ENCODE measurements at places on chromosomes 11 and 22. TPM values are rescaled to one million over a fixed set of nuclear protein-coding genes. Genes with fewer than 3 reads are reported as not detected.

Gene CARD18
- total RNA-seq: not detected

Gene MYEOV
- not detected for total RNA-seq

Gene CRYBA4
- not detected for total RNA-seq

Gene TLCD5
- total RNA-seq: 9.0 TPM

Gene LARGE1
- 23.6 TPM for total RNA-seq

Gene HEPACAM
- 0.04 TPM for total RNA-seq

Gene ETS1
- 21.8 TPM for total RNA-seq

Gene RPS6KA4
- 31.3 TPM for total RNA-seq

Gene OR2AT4
- not detected for total RNA-seq

Gene P2RY6
- total RNA-seq: 2.9 TPM

Gene TTC38
- 85.8 TPM for total RNA-seq

Gene MOGAT2
- 3.2 TPM for total RNA-seq

Gene ANO5
- total RNA-seq: 7.3 TPM

Gene TRIM34
- 10.5 TPM for total RNA-seq

Gene CCDC81
- 0.33 TPM for total RNA-seq

DNA sequence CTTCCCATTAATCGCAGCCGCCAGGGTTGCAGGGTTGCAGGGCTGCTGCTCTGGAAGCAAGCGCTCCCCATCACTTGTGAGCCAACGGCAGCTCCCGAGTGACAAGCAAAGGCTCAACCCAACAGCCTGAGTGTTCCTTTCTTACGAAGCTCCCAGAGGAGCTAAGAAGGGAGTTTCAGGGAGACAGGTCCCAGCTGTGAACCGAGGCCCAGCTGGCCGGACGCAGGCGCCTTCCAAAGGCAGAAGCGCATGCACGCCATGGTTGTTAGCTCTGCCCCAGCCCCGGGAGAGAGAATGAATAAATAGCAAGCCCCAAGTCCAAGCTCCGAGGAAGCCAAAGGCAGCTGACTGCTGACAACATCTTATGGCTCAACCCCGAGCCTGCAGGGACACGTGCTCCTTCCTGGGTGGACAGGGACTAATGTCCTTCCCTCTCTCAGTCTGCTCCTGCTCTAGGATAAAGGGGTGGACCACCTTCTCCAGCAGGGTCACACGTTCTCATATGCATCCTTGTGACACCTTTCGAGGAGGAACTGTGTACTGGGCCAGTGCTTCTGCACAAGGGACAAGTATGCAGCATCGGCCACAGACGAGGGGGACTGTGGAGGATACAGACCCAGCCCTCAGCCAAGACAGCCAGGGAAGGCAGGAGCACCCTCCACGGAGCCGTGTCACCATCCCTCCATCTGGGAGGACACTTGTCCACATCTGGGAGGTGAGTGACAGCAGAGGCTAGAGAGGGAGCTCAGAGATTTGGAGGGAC, 29.9 kb downstream of the SHANK2 start:
- H3K27ac ChIP-seq: no peak overlapping the region
- DNase-seq: no peak
- no peaks in the 10 kb centered on the region for H3K4me1 ChIP-seq
- no peaks in the 10 kb centered on the region for H3K27me3 ChIP-seq

GRCh38 chr22:40094485-40094884, 83.2 kb upstream of the TNRC6B start:
- no peak for DNase-seq
- no peak overlapping the region for H3K4me3 ChIP-seq
- no peaks in the 10 kb centered on the region for H3K36me3 ChIP-seq
- H3K27me3 ChIP-seq: no peaks in the 10 kb centered on the region

- no peak overlapping the region for H3K4me3 ChIP-seq
- H3K36me3 ChIP-seq: no peaks in the 10 kb centered on the region
- peak overlapping the region; percentile 91 for H3K27ac ChIP-seq
- H3K4me1 ChIP-seq: peaks cover 34% of the 10 kb centered on the region
Measured at GRCh38 chr22:44738347-44738715, 14.0 kb upstream of the ARHGAP8 start.

DNA sequence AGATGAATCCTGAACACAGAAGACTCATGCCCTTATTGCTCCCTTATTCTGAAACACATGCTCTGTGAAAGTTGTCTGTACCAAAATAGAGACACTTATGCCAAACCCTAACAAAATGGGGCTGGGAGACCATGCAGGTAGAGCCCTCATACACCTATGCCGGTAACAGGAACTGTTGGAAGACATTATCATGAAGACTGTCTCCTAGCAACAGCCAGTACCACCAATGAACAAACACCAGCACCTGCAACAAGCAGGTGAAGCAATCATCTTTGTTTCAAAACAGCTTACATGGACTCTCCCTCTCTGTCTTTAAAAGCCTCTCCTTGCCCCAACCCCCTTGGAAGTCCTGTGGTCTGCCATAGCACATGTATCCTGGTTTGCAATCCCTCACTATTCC, 17.2 kb downstream of the SLC5A4 start:
- no peak for DNase-seq
- no peaks in the 10 kb centered on the region for H3K27me3 ChIP-seq
- H3K36me3 ChIP-seq: no peaks in the 10 kb centered on the region
- no peak overlapping the region for H3K4me3 ChIP-seq
- H3K4me1 ChIP-seq: peaks cover 3% of the 10 kb centered on the region

- no peak for DNase-seq
- H3K27me3 ChIP-seq: peaks cover 8% of the 10 kb centered on the region
- H3K4me3 ChIP-seq: no peak overlapping the region
- H3K36me3 ChIP-seq: no peaks in the 10 kb centered on the region
- H3K4me1 ChIP-seq: no peaks in the 10 kb centered on the region
- H3K27ac ChIP-seq: no peak overlapping the region
Measured at GRCh38 chr11:45927332-45927683, 4.9 kb downstream of the LARGE2 start.

DNA sequence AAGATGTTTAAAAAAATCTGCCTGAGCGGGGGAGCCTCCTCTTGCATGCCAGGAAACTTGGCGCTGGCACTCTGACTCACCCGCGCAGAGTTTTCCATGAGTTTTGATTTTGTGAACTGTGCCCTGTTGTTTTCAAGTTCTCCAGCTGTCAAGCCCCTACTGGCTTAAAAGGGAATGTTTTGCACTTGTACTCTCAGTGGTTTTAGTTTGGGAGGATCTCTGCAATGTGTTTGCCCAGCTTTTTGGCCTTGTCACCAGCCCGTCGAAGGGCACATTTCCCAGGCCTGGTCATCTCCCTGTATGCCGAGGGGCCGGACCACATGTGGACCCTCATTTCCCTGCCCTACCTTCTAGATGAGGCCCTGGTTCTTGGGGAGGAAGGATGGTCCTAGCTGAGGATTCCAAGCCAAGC, 12.2 kb downstream of the MRGPRF start:
- H3K36me3 ChIP-seq: no peaks in the 10 kb centered on the region
- H3K4me3 ChIP-seq: no peak overlapping the region
- H3K27ac ChIP-seq: peak overlapping the region; percentile 73
- H3K27me3 ChIP-seq: no peaks in the 10 kb centered on the region
- no peaks in the 10 kb centered on the region for H3K4me1 ChIP-seq
- peak; percentile 68 for DNase-seq

DNA sequence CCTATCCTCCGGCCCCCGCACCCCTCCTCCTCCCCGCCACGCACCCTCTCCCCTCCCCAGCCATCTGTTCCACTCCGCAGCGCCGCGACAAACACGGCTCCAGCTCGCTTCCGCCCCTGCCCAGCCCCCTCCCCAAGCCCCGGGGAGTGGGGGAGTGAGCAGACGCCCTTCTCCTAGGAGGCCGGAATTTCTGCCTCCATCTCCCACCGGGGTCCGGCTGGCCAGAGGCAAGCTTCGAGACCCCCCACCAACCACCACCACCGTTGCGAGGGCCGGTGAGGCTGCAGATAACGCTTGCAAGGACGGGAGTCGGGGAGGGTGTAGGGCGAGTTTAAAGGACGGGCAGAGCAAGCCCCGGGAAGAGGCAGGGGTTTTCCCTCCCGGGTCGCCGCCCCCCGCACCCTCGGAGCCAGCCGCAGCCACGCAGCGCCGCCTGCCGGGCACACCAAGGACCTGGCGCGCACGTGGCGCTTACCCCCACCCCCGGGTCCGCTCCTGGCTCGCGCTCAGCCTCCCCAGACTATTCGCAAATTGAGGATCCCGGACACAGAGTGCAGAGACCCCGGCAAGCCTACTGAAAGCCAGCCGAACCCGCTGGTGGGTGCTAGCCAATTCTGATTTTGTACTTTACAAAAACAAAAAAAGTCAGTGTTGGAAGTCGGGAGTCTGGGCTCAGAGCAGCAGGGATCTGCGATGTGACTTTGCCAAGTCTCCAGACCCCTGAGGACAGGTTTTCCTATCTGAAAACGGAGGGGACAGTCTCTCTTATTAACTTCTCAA, 22.6 kb downstream of the RTN4RL2 start:
- peak; percentile 81 for DNase-seq
- H3K4me3 ChIP-seq: peak overlapping the region; percentile 52
- H3K36me3 ChIP-seq: no peaks in the 10 kb centered on the region
- peaks cover 10% of the 10 kb centered on the region for H3K4me1 ChIP-seq

GRCh38 chr11:44267750-44268613, 42.0 kb downstream of the ALX4 start:
- no peak for DNase-seq
- H3K36me3 ChIP-seq: no peaks in the 10 kb centered on the region
- no peaks in the 10 kb centered on the region for H3K27me3 ChIP-seq
- H3K4me1 ChIP-seq: no peaks in the 10 kb centered on the region

DNA sequence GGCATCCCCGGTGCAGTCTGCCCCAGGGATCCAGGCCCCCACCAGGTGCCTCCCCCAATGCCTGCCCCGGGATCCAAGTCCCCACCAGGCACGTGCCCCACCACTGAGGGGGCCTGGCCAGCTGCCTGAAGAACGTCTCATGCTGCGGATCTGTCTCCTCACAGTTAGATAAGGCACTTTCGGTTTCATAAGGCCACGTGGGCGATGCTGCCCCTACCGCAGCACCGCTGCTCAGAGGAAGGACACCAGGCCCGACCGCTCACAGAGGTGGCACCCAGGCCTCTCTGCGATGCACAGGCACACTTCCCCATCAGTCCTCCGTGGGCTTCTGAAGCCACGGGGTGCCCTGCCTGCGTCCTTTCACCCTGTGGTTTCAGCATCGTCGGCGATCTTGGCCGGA, 68.1 kb upstream of the BID start:
- H3K36me3 ChIP-seq: no peaks in the 10 kb centered on the region
- no peaks in the 10 kb centered on the region for H3K27me3 ChIP-seq
- no peak overlapping the region for H3K27ac ChIP-seq
- no peak overlapping the region for H3K4me3 ChIP-seq
- DNase-seq: no peak
- H3K4me1 ChIP-seq: no peaks in the 10 kb centered on the region

DNA sequence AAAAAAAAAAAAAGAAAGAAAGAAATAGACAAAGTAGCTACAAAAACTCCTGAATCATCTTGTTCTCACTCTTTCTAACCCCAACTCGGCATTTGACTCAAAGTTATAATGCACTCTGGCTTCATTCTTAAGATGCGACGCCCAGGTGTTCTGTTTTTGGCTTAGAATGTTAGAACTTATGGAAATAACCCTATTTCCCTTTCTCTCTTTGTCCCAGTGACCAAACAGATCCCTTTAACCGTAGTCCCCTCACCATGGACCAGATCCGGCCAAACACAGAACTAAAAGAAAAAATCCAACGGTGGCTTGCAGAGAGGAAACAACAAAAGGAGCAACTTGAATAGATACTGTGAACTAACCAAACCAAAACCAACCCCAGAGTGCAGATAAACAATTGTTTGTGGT, 5.3 kb upstream of the ATP5MG start:
- no peaks in the 10 kb centered on the region for H3K4me1 ChIP-seq
- DNase-seq: no peak
- H3K4me3 ChIP-seq: no peak overlapping the region
- no peaks in the 10 kb centered on the region for H3K36me3 ChIP-seq

- peaks cover 6% of the 10 kb centered on the region for H3K4me1 ChIP-seq
- no peaks in the 10 kb centered on the region for H3K36me3 ChIP-seq
- H3K27me3 ChIP-seq: no peaks in the 10 kb centered on the region
Measured at GRCh38 chr11:13205486-13205885, 72.1 kb upstream of the BMAL1 start.

DNA sequence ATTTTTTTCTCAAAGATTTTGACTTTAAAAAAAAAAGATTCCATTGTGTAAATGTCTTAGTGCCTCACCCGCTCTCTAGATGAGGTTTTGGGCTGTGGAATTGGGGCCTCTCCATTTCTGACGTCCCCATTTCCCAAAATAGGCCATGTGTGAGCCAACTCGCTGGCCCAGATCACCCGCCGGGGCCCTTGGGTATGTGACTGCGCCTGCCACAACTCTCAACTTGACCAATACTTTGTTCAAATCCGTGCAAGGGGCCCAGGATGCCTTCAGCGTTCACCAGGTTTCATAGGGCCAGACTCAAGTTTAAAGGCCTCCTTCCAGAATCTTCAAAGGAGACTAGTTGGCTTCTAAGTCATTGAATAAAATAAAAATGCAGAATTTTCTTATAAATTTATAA, 96.0 kb downstream of the DHCR7 start:
- no peak for DNase-seq
- H3K4me1 ChIP-seq: no peaks in the 10 kb centered on the region
- H3K36me3 ChIP-seq: no peaks in the 10 kb centered on the region

DNA sequence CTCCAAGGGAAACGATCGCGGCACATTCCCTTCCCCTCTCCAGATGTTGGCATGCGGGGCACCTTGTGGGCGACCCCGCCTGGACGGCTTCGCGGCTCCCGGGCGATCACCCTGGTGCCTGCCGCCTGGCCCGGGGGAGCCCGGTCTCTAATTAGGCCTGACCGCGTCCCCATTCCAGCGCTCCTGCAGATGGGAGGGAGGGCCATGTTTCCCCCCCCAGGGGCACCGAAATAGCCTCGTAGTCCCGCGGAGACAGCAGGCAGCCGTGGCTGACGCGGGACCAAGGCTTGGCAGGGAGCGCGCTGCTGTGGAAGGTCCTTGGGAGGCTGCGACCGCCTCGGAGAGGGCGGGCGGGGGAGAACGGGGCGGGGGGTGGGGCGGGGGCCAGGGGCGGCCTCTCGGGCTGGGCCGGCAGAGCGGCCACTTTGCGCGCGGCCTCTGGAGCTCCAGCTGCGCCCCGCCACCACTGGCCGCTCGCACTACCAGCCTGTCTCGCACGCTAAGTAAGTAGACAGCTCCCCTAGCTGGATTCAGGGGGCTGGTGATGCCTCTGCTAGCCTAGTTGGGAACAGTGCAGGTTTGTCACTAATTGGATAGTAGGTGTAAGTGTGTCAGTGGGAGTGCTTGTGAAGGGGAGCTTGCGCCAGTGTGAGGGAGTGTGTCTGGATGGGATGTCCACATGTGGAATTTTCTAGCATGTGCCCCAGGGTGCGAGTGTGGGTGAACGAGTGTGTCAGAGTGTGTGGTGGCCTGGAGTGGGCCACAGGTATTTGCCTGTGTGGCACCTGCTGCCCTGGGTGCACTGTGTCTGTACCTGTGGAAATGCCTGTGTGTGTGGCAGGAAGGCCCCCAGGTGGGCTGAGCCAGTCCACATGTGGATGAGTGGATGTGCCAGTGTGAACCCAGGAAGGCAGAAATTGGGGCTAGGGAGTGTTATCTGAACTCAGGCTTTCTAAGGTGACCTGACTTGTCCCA, at the start of gene INSC:
TSS of gene INSC (plus strand) at position 423 of the 975 bp plus-strand sequence. CDS start 34,252 bp downstream, outside the sequence.
- peak within 1 kb of the TSS; percentile 20 for H3K4me3 ChIP-seq
- peaks cover 29% of the 10 kb centered on the region for H3K27me3 ChIP-seq
- H3K4me1 ChIP-seq: peaks cover 5% of the 10 kb centered on the region
- no peak within 1 kb of the TSS for H3K27ac ChIP-seq

GRCh38 chr11:111018566-111018965, 227.0 kb upstream of the POU2AF2 start:
- H3K27me3 ChIP-seq: no peaks in the 10 kb centered on the region
- H3K4me3 ChIP-seq: no peak overlapping the region
- no peak overlapping the region for H3K27ac ChIP-seq
- no peak for DNase-seq
- H3K4me1 ChIP-seq: no peaks in the 10 kb centered on the region

- no peaks in the 10 kb centered on the region for H3K27me3 ChIP-seq
- no peak overlapping the region for H3K4me3 ChIP-seq
- no peaks in the 10 kb centered on the region for H3K36me3 ChIP-seq
- H3K4me1 ChIP-seq: no peaks in the 10 kb centered on the region
Measured at GRCh38 chr11:103970701-103971249, 65.7 kb upstream of the DDI1 start.
